ENCODE measurements at places on chromosomes 2 and 18. TPM values are rescaled to one million over a fixed set of nuclear protein-coding genes. Genes with fewer than 3 reads are reported as not detected.

- H3K27ac ChIP-seq: no peak overlapping the region
- no peaks in the 10 kb centered on the region for H3K27me3 ChIP-seq
- H3K4me1 ChIP-seq: peaks cover 1% of the 10 kb centered on the region
Observed at GRCh38 chr2:190922376-190922775, 41.8 kb downstream of the GLS start.

- no peak overlapping the region for H3K4me3 ChIP-seq
- DNase-seq: no peak
- no peaks in the 10 kb centered on the region for H3K4me1 ChIP-seq
- H3K27ac ChIP-seq: no peak overlapping the region
Observed at GRCh38 chr2:68849579-68850030, 21.6 kb downstream of the BMP10 start.

DNA sequence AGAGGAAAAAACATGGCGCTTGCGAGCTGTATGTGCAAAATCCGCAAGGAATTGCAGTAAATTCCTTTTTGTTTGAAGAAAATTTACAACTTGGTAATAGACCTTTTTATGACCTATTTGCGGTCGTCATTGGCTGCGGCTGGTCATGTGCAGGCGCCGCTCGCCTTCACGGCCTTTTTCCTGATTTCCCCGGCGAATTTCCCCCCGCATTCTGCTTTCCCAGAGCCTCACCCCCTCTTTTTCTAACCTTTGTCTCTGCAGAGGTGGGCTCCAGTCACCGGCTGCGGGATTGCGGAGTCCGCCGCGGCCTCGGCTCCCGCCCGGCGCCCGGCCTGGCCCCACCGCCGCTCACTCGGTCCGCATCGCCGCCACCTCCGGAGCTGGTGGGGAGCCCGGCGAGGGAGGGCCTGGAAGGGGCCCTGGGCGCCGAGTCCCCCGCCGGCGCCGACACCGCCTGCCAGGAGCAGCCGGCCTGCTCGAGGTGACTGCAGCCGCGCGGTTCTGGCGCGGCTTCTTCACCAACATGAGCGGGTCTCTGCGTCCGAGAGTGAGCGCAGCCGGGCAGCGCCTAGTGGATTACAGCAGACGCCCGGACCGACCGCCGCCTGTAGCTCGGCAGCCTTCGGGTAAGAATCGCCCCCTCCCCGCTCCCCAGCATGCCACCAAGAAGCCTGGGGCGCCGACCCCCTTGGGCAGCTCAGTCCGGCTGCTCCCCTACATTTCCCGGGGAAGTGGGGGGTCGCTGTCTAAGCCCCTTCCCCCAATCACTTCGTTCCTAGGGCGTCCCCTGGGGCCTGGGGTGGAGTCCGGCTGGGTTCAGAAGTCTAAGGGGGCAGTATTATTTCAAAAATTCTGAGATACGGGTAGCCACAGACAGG lies 7.1 kb downstream of the HOXD8 start:
- H3K27me3 ChIP-seq: no peaks in the 10 kb centered on the region
- peak overlapping the region; percentile 99 for H3K27ac ChIP-seq
- H3K36me3 ChIP-seq: no peaks in the 10 kb centered on the region

GRCh38 chr18:59516356-59517155 lies 157.5 kb upstream of the LMAN1 start:
- peaks cover 30% of the 10 kb centered on the region for H3K4me1 ChIP-seq
- H3K4me3 ChIP-seq: no peak overlapping the region
- peak overlapping the region; percentile 69 for H3K27ac ChIP-seq
- H3K27me3 ChIP-seq: no peaks in the 10 kb centered on the region
- DNase-seq: peak; percentile 58
- no peaks in the 10 kb centered on the region for H3K36me3 ChIP-seq

- H3K27ac ChIP-seq: no peak overlapping the region
- peaks cover 8% of the 10 kb centered on the region for H3K4me1 ChIP-seq
- H3K27me3 ChIP-seq: no peaks in the 10 kb centered on the region
- no peak for DNase-seq
- H3K36me3 ChIP-seq: no peaks in the 10 kb centered on the region
- H3K4me3 ChIP-seq: no peak overlapping the region
Observed at GRCh38 chr2:239879423-239880084, 145.6 kb downstream of the NDUFA10 start.

GRCh38 chr2:105744091-105744908 lies 412 bp upstream of the NCK2 start:
- peak; percentile 74 for DNase-seq
- no peaks in the 10 kb centered on the region for H3K27me3 ChIP-seq
- H3K4me3 ChIP-seq: peak overlapping the region; percentile 80
- no peaks in the 10 kb centered on the region for H3K36me3 ChIP-seq

DNA sequence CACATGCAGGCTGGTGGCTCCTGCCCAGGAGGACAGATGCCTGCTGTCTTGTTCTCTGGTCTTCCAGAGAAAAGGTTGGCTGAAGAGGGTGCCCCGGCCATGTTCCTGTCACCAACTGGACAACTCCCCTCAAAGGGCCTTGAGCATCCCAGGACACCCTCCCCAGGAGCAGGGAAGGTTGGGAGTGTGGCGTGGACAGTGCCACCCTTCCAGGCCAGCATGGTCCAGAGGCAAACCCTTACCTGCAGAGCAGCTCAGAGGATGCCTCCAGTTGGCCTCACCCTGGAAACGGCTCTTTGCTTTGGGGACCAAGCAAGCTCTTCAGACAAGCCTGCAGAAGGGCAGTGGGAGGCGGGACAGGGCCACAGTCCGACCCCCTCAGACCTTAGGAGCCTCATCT lies 4.9 kb upstream of the GPC1 start:
- peaks cover 7% of the 10 kb centered on the region for H3K4me1 ChIP-seq
- H3K4me3 ChIP-seq: no peak overlapping the region
- no peaks in the 10 kb centered on the region for H3K36me3 ChIP-seq
- peak; percentile 20 for DNase-seq

DNA sequence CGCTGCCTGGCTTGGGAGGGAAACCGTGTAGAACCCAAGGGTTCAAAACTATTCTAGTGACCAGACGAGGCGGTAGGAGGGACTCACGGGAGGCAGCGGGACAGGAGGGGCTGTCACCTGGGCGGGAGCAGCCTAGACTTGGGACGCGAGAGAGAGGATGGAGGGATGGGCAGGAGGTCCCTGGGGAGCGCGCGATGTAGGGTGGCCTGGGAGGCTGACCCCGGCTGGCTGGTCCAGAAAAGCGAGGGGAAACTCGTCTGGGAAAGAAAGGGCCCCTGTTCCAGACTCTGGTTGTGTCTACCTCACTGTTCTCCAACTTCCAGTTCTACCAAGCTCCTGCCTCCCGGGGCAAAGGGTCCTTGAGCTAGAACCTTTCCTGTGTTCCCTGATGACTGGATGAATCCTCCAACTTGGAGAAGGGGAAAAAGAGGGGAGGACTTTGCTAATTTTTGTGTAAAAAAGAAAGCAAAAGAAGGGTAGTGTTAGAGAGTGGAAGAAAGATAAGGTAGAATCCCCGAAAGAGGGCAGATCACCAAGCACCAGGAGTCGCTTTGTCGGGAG lies 1.4 kb downstream of the DOK6 start:
- H3K4me3 ChIP-seq: peak overlapping the region; percentile 25
- peak; percentile 17 for DNase-seq
- no peaks in the 10 kb centered on the region for H3K4me1 ChIP-seq

GRCh38 chr2:182672466-182673165 lies 43.4 kb upstream of the DNAJC10 start:
- H3K27ac ChIP-seq: no peak overlapping the region
- H3K27me3 ChIP-seq: no peaks in the 10 kb centered on the region
- DNase-seq: no peak
- no peak overlapping the region for H3K4me3 ChIP-seq
- H3K36me3 ChIP-seq: no peaks in the 10 kb centered on the region
- no peaks in the 10 kb centered on the region for H3K4me1 ChIP-seq

GRCh38 chr18:31578126-31578525 lies 13.6 kb upstream of the TTR start:
- no peaks in the 10 kb centered on the region for H3K4me1 ChIP-seq
- DNase-seq: no peak
- H3K27ac ChIP-seq: no peak overlapping the region
- no peaks in the 10 kb centered on the region for H3K27me3 ChIP-seq

DNA sequence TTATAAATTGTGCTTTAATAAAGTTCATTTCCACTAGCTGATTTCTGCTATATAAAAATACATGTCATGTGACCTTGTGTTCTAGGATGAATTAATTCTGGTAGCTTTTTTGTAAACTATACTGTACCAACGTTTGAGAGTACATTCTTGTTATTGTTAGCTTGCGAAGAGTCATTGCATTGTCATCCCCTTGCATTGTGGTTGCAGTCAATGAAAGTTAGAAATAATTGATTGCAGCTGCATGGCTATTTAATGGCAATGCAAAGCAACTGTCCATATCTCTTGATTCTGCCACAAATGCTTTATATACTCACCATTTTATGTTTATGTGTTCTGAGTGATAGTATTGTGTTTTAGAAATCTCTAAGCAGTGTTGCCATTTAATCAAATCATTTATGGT lies 91.6 kb downstream of the ZNF407 start:
- H3K4me3 ChIP-seq: no peak overlapping the region
- no peaks in the 10 kb centered on the region for H3K36me3 ChIP-seq
- DNase-seq: no peak
- no peaks in the 10 kb centered on the region for H3K4me1 ChIP-seq
- H3K27me3 ChIP-seq: no peaks in the 10 kb centered on the region

DNA sequence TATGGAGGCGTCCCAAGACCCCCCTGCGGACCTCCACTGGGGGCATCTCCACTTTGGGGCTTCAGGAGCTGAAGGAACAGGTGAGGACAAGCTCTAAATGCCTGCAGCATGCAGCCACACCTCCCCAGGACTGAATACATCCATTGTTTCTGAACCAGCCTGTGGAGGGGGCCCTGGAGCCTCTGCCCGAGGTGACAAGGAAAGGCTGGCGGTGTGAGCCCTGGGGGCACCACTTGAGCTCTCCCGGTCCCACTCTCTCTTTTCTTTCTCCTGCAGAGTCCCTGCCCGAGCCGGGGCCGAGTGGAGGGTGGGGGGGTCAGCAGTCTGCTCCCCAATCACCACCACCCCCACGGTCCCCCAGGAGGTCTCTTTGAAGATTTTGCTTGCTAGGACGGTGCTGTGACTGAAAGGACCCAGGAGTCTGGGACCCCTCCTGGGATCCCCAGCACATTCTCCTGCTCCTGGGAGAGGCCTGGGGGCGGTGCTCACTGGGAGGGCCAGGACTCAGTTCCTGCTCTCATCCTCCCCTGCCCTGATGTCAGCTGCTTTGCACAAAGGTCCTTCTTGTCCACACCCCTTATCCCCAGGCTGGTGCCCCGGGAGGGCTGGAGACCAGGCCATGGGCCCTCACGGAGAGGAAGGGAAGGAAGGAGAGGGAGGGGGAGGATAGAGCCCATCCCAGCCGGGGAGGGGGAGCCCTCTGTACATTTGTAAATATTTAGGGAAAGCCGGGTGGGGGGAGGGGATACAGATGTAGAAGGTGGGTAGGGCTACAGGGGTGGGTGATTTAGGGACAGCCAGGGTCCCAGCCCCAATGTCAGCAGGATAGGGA lies 5.7 kb downstream of the CHPF start:
- no peak for DNase-seq
- peak overlapping the region; percentile 38 for H3K27ac ChIP-seq
- no peaks in the 10 kb centered on the region for H3K36me3 ChIP-seq
- peaks cover 7% of the 10 kb centered on the region for H3K4me1 ChIP-seq

GRCh38 chr18:62249478-62250097 lies 62.5 kb downstream of the RELCH start:
- no peak overlapping the region for H3K27ac ChIP-seq
- no peaks in the 10 kb centered on the region for H3K27me3 ChIP-seq
- H3K4me3 ChIP-seq: no peak overlapping the region
- DNase-seq: peak; percentile 55
- H3K36me3 ChIP-seq: no peaks in the 10 kb centered on the region
- peaks cover 3% of the 10 kb centered on the region for H3K4me1 ChIP-seq

DNA sequence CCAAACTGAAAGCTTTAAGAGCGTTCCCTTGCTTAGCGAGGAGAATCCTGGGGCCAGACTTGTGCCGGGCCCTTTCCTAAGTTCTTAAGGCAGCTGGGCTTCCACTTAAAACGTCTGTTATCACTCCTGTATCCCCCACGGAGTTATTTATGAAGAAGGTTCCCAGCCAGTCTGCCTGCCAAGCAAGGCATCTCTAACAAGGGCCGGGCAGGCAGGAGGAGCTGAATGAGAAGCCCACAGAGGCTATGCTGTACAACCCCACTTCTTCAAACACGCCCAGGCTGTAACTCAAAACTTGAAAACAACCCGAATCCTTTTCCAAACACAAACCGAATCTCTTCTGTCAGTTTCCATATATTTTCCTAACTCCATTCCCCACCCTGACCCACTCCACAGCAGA lies 39.0 kb upstream of the ZFP36L2 start:
- peak overlapping the region; percentile 66 for H3K27ac ChIP-seq
- no peak overlapping the region for H3K4me3 ChIP-seq
- peaks cover 31% of the 10 kb centered on the region for H3K4me1 ChIP-seq
- no peak for DNase-seq
- no peaks in the 10 kb centered on the region for H3K27me3 ChIP-seq
- H3K36me3 ChIP-seq: no peaks in the 10 kb centered on the region

Gene POTEC
- not detected for total RNA-seq

Gene DSG3
- 0.03 TPM for total RNA-seq

Gene ARHGEF33
- 2.2 TPM for total RNA-seq

Gene UNC50
- total RNA-seq: 50.0 TPM

Gene NDUFV2
- total RNA-seq: 86.0 TPM

All from ovary (tissue), 10 donors.